ENCODE measurements at places on chromosomes 3 and 15.

GRCh38 chr3:52787672-52788625, 6.6 kb upstream of the ITIH3 start:
- DNase-seq, result peak; percentile 59

DNA sequence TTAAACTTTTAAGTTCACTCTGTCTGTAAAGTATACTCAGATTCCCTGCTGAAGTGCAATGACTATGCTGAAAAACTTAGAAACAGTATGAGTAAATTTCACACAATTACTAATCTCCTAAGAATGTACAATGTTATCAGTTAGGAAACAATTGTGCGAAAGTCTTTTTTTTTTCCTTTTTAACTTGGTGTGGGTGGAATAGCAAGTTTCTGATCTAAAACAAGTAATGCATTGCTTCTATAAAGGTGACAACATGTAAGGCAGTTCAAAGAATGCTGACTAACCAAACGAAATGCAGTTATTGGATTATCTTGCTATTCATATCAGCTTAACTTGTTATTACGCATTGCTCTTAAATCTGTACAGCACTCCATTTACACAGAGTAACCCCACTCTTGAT, 19.3 kb upstream of the SLC12A8 start:
- no peak for DNase-seq

DNA sequence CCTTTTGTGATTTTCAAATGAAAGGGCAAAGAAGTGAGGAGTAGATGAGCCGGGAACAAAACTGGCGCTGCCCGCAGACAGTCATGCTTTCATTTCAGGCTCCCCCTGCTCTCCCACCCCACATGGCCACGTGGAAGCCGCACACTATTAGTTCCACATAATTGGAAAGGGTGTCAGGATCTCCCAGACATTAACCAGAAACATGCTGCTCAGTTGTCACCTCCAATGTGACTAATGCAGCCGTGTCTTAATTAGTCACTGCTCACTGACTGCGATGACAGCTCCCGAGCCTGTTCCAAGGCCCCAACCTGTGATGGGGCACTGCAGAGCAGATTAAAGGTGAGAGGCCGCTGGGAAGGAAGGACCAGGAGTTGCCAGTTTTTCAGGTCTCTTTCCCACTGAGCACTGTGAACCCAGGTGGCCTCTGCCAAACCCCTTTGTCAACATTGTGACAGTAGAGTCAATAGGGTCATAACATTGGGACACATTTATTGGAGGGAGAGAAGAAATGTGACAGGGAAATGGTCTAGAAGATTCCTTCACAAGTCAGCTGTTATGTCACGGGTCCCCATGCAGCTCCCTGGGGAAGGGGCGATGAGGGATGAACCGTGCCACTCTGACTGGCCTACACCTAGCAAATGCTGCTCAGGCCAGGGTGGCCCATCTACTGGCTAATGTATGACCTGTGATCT, 38.6 kb upstream of the SFMBT1 start:
- peak; percentile 60 for DNase-seq

DNA sequence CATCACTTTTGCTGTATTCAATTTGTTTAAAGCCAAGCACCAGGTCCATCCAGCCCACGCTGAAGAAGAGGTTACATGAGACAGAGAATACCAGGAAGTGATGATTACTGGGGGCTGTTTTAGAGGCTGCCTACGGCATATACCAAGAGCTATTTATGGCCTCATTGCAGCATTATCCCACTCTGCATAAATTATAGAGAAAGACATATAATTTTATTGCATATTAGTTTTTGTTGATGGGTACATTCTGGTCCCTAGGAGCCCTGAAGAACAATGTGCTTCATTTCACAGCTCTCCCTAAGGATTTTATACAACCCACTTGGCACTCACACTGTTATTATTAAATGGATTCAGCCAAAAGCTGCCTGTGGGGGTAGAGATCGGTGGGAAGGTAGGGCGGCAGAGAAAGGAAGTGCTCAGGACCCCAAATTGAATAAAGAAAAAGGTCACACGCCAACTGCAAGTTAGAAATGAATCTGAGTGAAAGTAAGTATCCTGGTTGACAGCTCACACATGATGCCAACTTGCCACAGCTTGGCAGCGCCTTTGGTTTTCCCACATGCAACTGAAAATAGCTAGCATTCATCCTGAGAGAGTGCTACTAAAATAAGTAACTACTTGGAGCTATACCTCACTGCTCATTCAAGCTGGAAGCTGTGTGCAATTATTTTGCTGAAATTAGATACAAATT, 73.7 kb downstream of the CCNL1 start:
- no peak for DNase-seq

DNA sequence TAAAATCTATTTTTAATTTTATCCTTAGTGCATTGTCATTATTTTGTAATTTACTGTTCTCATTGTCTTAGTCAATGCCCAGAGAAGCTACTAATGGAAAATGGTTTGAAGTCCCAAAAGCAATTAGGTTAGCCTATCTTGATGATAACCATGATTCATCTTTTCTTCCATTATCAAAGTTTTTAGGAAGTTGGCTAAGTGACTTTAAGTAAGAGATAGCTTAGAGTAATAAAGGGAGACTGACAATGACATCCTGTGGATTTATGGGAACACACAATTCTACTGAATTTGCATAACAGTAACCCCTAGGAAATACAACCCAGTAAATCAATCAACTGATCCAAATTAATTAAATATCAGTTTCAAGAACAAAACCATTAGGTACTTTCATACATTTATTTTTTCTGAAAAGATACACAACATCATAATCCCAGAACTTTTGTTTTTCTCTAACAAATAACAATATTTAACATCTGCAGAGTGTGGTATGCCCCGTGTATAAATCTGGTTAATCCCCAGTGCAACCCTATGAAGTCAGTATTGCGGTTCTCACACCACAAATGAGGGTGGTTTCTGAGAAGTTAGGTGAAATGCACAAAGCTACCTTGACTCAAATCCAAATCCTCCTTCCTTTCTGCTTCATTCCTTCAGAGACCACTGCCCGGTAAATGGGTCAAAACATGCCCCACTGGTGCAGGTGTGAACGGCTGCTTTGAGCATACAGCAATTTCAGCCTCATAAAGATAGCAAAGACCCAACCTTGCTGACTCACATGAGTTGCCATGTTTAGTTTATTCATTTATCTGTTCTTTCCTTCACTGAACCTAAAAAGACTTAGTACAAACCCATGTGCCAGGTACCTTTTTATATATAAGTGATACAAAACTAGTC, 202.1 kb downstream of the TBL1XR1 start:
- no peak for DNase-seq

- peak; percentile 18 for DNase-seq
Measured at GRCh38 chr3:156594219-156594683, 39.3 kb upstream of the SSR3 start.

DNA sequence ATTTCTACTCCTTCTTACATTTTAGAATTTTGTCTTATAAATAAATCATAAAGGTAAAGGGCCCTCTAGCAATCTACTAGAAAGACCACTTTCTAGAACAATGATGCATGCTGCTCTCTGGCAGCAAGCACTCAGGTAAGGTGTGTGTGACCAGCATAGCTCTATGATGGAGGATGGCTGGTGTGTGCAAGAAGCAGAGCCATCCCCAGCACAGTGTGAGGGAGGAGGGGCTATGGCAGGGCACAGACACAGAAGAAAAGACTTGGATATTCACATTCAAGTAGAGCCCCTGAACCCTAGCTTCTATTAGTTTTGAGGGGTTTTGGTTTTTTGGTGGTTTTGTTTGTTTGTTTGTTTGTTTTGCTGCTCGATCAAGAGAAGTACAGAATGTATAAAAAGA, 277.1 kb upstream of the CCDC54 start:
- DNase-seq, result no peak

GRCh38 chr3:171879472-171879871, 36.3 kb downstream of the TMEM212 start:
- DNase-seq, result no peak

GRCh38 chr15:46039703-46040102, 404.9 kb downstream of the SQOR start:
- no peak for DNase-seq

DNA sequence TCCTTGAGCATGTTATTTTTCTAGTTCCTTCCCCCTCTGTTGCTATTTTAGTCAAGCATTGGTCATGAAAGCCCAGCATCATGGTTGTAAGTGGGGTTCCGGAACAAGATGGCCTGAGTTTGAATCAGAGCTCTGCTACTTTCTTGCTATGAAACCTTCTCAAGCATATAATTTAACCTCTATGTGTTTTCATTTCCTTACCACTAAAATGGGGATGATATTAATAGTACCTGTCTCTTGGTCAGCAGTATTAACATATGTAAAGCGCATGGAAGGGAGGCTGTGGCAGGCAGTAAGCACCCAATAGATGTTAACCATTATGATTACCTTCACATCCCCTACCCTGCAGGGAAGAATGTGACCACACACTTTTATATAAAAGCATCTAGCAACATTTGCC, 14.3 kb upstream of the SPRED1 start:
- no peak for DNase-seq

GRCh38 chr3:154428286-154429206, 1.4 kb downstream of the GPR149 start:
- peak; percentile 76 for DNase-seq

DNA sequence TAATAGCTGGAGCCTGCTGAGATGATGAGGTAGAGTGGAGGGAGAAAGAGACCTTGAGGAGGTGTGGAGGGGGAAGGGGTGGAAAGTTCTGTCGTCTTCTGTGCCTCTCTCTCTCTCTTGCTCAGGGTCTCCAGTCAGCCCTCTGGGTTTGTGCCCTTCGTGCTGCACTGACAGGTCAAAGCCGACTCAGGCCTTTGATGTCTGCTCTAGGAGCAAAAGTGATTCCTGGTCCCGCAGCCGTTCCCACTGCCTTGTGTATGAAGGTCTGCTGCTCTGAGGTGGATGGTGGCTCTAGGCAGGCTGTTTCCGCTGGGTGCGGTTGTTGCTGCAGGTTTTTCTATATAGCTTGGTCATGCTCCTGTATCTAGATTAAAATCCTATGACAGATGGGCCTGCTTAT, 89.4 kb downstream of the IGF1R start:
- DNase-seq, result no peak

GRCh38 chr15:56464893-56465520, at the start of gene MNS1:
TSS of gene MNS1 (minus strand) at chr15:56465137. CDS start at chr15:56464972, 165 bp downstream.
- DNase-seq, result peak; percentile 99

DNA sequence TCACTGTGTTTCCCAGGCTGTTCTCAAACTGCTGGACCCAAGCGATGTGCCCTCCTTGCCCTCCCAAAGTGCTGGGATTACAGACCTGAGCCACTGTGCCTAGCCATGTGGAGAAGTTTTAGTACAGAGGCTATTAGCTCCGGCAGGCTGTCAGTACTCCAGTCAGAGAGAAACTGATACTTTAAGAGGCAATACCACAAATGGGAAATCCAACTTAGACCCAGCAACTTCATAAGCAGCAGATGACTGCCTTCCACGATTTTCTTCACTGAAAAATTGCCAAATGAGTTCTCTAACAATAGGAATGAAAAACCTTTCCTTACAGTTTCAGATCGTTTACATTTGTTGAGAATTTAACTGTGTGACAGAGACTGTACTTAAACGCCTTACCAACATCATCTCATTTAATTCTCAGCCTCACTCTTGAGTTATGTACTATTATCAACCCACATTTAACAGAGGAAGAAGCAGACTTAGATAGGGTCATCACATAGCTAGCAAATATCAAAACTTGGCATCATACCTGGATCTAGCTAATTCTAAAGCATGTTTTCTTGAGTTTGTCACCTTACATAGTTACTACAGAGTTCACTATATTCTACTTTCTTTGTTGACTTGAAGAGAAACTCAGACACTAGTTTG, 127.4 kb downstream of the TCF12 start:
- DNase-seq, result no peak

- no peak for DNase-seq
Measured at GRCh38 chr15:61671736-61672135, 388.5 kb downstream of the VPS13C start.

DNA sequence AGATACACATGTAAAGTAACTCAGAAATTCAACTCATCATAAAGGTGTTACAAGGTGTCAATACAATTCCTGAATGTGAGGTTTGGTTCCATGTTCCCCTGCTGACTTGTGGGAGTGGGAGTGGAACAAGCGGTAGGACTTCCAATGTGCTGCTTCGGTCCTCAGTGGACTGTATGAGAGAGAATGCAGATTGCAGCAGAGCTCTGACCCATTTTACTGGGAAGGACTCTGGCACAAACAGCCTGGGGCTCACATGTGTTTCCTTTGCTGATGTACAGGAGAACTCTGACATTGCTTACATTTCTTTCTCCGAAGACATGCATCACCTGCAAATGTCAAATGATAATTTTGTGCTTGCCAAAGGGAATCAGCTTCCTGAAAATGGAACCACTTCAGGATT, 111.5 kb downstream of the UNC13C start:
- no peak for DNase-seq

- DNase-seq, result no peak
Measured at GRCh38 chr3:195001261-195001660, 269.7 kb downstream of the XXYLT1 start.

DNA sequence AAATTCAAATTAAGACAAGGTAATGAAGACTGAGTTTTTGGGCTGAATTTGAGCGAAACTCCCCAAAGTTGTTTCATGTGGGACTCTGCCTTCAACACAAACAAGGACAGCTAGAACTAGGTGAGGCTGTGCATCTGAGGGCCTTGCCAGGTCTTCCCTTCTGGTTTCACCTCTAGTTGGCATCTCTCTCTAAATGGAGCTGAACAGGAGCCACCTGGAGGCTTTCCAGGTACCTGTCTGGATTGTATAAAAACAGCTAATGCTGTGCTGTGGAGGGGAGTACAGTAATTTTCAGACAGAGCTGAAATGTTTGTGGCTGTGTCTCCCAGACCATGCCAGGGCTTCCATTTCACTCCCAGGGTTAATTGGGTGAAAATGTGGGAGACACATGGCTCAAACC, 27.1 kb downstream of the TRIM71 start:
- DNase-seq, result no peak

- no peak for DNase-seq
Measured at GRCh38 chr15:32887090-32887489, 169.3 kb downstream of the GREM1 start.

GRCh38 chr15:62895905-62896316, 146.6 kb upstream of the TPM1 start:
- DNase-seq, result peak; percentile 53

DNA sequence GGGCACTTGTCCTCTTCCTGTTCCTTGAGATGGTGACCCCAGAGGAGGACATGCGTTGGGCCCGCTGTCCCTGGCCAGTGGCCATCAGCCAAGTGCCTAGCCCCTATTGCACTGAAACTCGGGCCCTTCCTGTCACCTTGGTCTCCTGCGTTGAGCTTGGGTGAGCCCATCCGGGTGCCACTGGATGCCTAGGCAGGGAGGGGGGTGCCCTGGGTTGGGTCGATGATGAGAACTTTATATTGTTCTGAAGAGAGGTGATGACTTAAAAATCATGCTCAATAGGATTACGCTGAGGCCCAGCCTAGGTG, 221.8 kb downstream of the SNRPN start:
- no peak for DNase-seq
